ENCODE measurements at places on chromosomes 2 and 18.

GRCh38 chr2:149033716-149034115 is 4.8 kb upstream of the LYPD6B start:
- DNase-seq, result no peak

DNA sequence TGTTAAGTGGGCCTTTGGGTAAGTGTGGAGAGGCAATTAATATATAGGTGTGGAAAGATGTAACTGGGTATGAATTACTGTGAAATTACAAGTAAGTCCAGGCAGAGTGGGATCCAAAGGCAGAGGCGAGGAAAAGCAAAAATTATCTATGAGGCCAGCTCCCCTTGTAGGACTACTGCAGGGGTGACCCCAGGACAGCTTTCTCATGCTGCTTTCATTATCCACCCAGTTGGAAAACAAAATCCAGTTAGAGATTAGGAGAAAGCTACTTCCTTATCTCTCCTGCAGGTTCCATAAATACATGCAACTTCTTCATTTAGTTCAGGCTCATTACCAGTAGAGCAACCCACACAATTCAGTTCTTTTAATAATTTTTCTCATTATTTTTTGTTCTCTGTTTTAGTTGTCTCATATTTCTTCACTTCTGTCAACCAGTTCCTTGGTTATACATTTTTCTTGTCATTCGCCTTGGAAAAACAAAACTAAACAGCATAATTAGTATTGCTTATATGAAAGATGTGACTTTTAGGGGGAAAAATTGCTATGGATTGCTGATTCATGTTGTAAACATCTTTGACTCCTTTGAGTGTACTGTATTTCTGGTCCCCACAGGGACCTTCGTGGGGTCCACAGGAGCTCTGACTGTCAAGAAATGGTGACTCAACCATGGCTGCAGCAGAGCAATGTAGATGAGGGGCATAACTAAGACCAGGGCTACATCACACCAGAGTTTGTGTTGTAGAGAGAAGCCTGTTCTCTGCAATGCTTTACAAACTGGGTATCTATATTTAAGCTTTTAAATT is 110.4 kb upstream of the PARD3B start:
- DNase-seq, result no peak

DNA sequence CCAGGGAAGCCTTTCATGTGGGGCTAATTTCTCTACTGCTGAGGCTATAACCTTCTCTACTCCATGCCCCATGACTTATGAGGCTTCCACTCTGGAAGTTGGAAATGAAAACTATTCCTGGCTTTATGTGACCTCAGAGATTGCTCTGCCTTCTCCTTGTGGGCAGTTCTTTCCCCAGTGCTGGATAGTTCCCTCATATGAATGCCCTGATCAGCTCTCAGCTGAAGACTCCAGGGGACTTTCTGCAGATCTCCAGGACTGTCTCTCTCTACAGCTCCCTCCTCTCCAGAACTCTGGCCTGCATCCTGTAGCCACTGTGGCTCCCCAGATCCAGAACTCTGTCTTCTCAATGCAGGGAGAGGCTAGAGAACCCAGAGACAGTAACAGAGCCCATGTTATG is 235.1 kb downstream of the SEPTIN10 start:
- DNase-seq, result no peak

- DNase-seq, result no peak
These were observed 81.3 kb downstream of the VIT start for GRCh38 chr2:36777788-36778187.

DNA sequence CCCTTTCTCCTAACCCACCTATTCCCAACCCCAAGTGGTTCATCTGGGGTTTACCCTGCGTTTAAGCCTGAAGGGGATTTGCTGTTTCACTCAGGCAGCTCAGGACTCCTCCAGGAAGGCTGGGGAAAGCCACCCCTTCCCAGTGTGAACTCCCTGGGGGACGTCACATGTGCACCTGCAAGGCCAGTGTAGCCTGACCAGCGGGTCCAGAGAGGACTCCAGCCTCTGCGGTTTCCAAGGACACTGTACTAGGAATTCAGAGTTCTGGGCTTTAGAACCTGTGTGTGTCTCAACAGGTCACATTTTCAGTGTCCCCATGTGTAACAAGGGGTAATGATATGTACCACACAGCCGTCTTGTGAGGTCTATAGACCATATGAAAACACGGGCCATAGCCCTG is 17.9 kb downstream of the EHD3 start:
- DNase-seq, result no peak

GRCh38 chr2:117979911-117980701 is 33.8 kb downstream of the CCDC93 start:
- peak; percentile 85 for DNase-seq

GRCh38 chr2:119947535-119947934 is 65.3 kb upstream of the EPB41L5 start:
- no peak for DNase-seq

DNA sequence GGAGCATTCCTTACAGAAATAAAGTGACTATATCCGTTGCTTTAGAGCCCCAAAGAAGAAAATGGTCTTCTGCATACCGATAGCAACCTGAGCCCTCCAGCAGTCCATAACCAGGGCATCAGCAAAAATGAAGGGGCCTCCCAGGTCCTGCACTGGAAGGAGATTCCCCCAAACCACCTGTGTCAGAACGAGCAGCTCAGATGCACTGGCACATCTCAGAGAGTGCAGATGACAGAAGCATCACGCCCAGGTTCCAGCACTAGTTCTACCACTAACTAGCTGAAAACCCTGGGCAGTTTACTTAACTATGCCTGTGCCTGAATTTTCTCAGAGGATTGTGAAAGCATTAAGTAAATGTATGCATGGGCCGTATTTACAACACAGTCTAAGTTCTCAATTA is 466.7 kb upstream of the MYT1L start:
- no peak for DNase-seq

DNA sequence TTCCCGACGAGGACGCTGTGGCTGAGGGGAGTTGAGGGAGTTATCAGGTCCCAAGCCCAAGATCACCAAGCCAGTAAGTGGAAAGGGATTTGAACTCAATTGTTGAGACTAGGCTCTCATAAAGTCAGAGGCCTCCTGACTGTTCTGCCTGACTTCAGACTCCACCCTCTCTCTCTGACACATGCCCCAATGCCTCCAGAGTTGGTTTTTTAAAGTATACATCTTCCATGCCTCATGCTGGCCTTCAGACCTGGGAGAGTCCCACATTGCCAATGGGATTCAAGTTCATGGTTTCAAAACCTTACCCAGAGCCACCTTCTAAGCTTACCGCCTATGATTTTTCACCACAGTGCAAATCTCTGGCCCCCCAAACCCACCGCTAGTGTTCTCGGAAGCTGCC is 100.8 kb downstream of the RTN4 start:
- DNase-seq, result no peak

- DNase-seq, result no peak
These were observed 20.5 kb upstream of the BCL2L11 start for GRCh38 chr2:111100087-111100764.

- peak; percentile 20 for DNase-seq
These were observed 91.5 kb downstream of the SETBP1 start for GRCh38 chr18:44771956-44772917.

- peak; percentile 52 for DNase-seq
These were observed 60.9 kb downstream of the EDAR start for GRCh38 chr2:108927936-108928659.

- no peak for DNase-seq
These were observed 34.3 kb downstream of the LPIN2 start for GRCh38 chr18:2978661-2979106.

DNA sequence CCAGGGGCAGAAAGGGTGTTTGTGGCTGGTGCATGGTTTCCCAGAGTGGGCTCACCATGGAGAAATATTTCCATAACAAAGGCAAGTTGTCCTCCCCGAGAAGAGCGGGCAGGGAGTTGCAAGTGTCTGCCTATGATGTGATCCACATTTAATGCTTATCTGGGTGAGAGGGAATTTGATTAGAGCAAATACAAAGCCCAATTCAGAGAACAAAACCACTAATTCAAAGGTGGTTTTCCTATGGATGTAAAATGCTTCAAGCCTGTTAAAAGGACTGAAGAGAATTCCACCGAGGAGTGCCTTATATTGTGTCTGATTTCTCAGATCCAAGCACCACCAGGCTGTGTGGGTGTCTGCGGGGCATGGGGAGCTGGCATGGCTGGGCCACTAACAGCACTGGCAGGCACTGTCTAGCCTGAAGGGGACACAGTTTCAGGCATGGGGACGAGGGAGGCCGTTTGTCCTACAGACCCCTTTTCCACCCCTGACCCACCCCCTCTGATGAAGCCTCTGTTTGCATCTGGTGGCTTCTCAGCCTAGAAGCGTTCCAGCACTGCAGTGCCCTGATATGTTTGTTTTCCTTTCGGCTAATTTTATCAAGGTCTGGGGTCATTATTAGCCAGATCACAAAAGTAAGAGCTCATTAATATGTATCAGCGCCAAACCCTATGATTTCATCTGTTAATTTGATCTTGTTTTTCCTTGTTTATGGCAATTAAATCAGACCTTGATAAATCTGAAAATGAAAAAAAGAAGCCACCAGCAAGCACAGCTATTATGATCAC is 357.3 kb downstream of the HRH4 start:
- DNase-seq, result no peak

GRCh38 chr2:168328421-168328820 is 81.0 kb upstream of the STK39 start:
- no peak for DNase-seq

- DNase-seq, result no peak
These were observed 27.1 kb upstream of the SERPINB12 start for GRCh38 chr18:63514888-63515678.

DNA sequence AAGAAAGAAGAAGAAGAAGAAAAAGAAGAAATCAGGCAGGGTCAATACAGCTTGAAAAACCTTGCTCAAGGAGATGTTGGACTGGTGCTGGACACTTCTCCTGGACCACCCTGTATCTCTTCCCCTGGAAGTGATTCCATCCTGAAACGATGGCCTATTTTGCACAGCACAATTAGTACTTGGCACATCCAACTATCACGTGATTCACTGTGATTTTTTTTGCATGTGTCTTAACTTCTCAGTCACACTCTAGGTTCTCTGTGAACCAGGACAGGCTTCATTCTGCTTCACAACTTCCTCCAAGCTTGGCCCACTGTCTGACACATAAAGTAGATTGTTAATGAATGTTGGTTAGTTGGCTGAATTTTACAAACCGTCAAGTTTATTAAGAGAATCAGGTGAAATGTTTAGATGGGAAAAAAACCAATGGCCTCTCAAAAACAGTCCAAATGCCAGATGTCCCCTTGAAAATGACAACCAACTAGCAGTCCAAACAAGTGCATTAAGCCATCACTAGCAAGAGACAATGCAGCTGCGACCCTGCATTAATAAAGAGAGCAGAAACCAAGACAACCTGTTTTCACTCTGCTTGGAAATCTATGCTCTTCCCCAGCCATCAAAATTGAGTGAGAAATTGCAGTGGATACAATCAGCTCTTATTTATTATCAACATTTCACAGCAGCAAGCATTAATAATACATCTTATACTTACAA is 300.0 kb upstream of the CHAC2 start:
- no peak for DNase-seq

- no peak for DNase-seq
These were observed 176.0 kb downstream of the SMAD2 start for GRCh38 chr18:47754311-47755101.

DNA sequence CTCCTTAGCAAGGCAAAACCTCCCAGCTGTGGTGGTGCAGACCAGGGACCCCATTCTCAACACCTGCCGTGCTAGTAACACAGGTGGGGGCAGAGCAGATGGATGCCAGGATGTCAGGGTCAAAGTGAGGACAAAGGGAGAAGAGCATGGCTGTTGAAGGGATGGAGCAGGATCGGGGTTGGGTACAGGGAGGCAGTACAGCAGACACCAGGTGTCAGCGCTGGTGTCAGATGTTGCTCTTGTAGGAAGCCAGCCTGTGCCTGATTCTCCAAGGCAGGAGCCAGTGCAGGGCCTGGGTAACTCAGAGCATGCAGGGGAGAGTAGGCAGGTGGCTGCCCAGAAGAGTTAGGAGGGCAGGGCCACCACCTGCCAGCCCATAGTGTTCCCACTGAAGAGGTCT is 222.1 kb upstream of the SPRED2 start:
- no peak for DNase-seq

DNA sequence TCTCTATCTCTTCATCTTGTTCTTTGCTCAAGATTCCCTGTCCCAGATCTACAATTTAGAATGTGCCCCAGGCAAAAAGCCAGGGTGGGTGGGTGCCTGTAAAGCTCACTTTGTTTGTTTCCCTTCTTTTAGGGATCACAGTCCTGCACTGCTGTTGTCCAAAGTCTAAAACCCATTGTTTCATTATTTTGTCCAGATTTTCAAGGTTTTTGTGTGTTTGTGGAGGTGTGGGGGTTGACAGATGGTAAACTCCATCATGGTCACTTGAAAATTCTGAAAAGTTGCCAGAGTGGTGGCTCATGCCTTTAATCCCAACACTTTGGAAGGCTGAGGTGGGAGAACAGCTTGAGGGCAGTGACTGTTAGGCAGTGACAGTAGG is 41.5 kb downstream of the YES1 start:
- no peak for DNase-seq

- no peak for DNase-seq
These were observed 311.5 kb downstream of the RAD51AP2 start for GRCh38 chr2:17206771-17207170.

DNA sequence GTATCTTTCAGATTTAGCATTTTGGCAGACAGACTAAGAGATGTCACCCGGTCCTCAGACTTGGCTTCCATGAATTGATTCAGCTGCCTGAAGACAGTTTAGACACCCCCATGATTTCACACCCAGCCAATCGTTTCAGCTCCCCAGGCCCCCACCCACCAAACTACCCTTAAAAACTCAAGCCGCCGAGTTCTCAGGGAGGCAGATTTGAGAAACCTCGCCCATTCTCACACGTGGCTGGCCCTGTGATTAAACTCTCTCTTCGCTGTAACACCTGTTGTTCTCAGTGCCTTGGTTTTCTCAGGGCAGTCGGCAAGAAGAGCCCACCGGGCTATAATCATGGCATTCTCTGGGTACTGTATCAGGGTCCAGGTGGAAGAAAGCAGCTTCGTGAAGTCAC is 35.2 kb downstream of the UXS1 start:
- no peak for DNase-seq

DNA sequence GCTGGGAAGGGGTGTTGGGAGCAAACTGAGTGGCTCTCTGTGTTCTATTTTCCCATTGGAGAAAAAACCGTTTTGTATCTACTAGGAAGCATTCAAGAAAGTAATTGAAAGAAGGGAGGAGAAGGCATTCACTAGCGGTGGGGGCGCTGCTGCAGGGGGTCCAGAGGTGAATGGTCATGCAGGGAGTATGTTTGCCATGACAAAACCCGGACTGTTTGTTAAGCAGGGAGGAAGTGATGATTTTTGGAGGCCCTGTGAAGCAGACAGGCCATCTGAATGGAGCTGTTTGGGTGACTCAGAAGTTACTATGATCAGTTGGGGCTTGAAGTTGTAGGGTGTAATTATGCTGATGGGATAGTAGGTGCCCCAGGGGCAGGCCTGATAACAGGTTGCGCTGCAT is 7.0 kb downstream of the TAF4B start:
- DNase-seq, result no peak

GRCh38 chr18:44579028-44579702 is 101.5 kb upstream of the SETBP1 start:
- DNase-seq, result no peak

GRCh38 chr2:86033751-86034692 is 71.7 kb downstream of the POLR1A start:
- no peak for DNase-seq

GRCh38 chr2:102508863-102509262 is 35.8 kb downstream of the SLC9A4 start:
- peak; percentile 58 for DNase-seq
